ENCODE measurements at places on chromosomes 16 and 17.

GRCh38 chr17:77480509-77481215, 339.9 kb downstream of the SEC14L1 start:
- no peak for DNase-seq

DNA sequence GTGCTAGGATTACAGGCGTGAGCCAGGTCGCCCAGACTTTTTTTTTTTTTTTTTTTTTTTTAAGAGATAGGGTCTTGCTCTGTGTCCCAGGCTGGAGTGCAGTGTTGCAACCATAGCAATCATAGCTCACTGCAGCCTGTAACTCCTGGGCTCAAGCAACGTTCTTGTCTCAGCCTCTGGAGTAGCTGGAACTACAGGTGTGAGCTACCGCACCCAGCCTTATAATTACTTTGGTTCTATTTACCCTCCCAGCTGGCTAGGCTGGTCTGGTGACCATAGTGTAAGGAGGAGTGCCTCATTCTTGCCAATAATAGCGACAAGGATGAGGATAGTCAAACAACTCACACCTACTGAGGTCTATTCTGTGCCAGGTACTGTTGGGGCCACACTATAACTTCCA, 39.6 kb upstream of the USP7 start:
- no peak for DNase-seq

GRCh38 chr16:48110982-48111381, 44.8 kb downstream of the ABCC12 start:
- DNase-seq, result no peak

- no peak for DNase-seq
These were observed 60.2 kb downstream of the TEX2 start for GRCh38 chr17:64202683-64203344.

- no peak for DNase-seq
These were observed 322.4 kb downstream of the GRIN2A start for GRCh38 chr16:9859701-9860327.

- no peak for DNase-seq
These were observed 10.7 kb downstream of the CRHR1 start for GRCh38 chr17:45794840-45795239.

GRCh38 chr17:76417499-76418143, 33.2 kb downstream of the SPHK1 start:
- DNase-seq, result no peak

GRCh38 chr16:23863511-23864422, 28.0 kb downstream of the PRKCB start:
- DNase-seq, result no peak

- DNase-seq, result no peak
These were observed 172.5 kb downstream of the CCDC182 start for GRCh38 chr17:57572600-57572999.

GRCh38 chr16:15950869-15951268, 1.5 kb downstream of the ABCC1 start:
- no peak for DNase-seq

- DNase-seq, result no peak
These were observed 210.7 kb downstream of the STX8 start for GRCh38 chr17:9364837-9365430.

DNA sequence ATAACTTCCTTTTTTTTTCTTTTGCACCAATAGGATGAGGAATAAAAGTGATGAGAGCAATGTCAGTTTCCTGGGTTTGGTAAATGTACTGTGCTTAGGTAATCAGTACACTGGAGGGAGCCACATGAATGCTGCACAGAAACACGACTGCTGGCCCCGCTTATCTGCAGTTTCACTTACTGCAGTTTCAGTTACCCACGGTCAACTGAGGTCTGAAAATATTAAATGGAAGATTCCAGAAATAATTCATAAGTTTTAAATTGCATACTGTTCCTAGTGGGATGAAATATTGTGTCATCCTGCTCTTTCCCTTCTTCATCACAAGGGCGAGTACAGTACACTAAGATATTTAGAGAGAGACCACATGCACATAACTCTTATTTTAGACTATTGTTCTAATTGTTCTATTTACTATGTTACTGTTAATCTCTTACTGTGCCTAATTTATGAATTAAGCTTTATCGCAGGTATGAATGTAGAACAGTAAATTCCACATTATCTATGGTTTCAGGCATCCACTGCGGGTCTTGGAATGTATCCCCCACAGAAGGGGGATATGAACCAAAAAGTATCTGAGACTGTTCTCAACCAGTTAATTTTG, 6.4 kb upstream of the LGALS3BP start:
- no peak for DNase-seq

- no peak for DNase-seq
These were observed 29.0 kb downstream of the XPO6 start for GRCh38 chr16:28182801-28183200.

DNA sequence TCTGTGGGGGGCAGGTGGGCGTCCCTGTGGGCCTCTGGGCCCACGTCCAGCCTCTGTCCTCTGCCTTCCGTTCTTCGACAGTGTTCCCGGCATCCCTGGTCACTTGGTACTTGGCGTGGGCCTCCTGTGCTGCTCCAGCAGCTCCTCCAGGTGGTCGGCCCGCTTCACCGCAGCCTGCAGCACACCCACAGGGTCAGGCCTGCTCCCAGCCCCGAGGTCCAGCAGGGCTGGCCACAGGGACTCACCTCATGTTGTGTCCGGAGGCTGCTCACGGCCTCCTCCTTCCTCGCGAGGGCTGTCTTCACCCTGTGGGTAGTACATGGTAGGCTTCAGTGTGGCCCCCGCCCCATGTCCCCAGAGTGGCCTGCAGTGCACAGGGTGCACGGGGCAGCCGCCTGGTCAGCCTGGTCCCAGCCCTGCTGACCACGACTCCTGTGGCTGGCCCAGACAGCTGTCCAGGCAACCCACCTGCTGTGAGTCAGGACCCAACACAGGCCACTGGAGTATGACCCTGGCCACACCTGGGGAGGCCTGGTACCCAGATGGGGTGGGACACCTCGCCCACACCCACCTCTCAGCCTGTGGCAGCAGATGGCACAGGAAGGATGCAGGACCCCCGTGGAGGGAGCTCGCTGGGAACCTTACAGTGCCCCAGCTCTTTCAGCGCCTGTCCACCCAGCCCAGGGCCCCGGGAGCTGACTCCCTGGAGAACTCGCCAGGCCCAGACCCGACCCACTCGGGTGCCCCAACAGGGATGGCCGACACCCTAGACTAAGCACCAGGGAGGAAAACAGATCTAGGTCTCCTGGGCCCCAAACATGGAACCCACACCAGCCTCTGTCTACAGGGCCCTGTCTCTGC, 23.9 kb upstream of the AATK start:
- DNase-seq, result no peak

DNA sequence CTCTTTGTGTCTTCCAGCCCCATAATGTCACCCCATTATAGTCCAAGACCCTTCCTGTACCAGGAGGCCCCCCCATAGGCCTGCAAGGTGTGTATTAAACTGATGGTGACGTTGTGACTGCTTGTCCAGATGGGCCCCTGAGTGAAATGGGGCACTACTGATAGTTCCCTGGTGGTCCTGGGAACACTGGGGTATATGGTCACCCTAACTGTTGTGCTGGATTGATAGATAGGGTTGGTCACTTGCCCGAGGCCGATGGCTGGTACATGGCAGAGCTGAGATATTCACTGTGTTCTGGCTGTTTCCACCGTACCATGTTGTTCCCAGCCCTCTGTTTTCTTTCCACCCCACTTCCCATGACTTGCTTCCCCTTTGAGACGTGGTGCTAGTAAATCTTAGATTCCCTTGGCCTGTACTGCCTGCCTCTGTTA, 4.3 kb downstream of the CNP start:
- DNase-seq, result no peak

DNA sequence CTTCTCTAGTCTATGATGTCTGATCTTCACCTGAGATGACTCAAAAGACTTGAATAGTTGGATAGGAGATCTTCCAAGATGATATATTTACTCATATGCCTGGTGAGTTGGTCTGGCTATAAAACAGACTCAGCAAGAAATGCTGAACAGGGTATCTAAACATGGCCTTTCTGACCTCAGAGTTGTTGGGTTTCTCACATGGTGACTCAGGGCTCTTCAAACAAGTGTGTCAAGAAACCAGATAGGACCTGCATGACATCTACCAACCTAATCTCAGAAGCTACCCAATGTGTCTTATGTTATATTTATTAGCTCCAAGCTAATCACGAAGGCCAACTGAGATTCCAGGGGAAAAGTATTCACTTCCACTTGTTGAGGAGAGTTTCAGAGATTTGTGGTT, 1477.3 kb downstream of the CDH8 start:
- DNase-seq, result no peak

DNA sequence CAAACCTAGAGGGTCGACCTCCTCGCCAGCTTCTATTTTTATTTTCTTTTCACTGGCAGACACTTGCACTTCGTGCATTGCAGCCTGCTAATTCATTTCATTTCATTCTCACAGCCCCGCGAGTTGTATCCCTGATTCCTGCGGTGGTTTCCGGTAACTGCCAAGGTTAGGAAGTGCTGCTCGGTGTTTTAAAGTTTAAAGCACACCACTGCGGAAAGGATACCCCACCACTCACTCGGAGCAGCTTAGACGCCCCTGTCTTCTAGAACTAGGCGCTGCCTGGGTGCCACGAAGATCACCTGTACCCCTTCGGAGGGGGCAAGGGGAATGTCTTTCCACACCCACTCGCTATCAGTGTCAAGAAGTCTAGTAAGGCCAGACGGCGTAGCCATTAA, 509 bp downstream of the CNEP1R1 start:
- peak; percentile 21 for DNase-seq

DNA sequence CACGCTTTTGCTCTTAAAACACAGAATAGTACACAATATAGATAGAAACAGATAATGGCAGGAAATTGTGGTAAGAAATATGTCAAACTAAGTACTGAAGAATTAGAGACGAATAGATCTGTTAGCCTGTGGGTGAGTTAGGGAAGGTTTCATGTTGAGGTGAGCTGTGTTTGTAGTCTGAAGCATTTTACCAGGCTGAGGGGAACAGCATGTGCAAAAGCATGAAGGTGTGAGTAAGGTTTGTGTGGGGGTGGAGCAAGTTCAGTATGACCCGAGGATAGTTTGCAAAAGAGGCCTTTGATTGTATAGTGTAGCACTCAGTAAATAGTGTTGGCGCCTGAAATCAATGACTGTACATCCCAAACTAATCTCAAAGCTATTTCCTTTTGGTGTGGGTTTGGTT, 13.8 kb downstream of the IGSF6 start:
- no peak for DNase-seq

GRCh38 chr16:19923396-19923795, 38.7 kb upstream of the GPRC5B start:
- no peak for DNase-seq

DNA sequence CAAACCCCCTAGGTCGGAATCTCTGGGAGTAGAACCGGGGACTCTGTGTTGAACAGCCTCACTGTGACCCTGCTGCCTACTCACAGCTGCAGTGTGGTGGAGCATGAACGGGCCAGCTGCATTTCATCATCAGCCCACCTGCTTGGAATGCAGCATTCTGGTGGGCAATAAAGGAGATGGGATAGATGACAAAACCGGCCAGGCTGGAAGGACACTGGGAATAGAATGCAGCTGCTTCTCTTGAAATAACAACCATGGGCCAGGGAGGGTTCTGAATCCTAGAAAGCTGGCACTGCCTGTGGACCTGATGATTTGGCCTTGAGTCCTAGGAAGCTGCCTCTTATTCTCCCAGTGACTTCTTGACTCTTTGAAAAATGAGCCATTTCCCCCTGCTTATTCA, 23.5 kb downstream of the CFAP97D1 start:
- DNase-seq, result no peak

DNA sequence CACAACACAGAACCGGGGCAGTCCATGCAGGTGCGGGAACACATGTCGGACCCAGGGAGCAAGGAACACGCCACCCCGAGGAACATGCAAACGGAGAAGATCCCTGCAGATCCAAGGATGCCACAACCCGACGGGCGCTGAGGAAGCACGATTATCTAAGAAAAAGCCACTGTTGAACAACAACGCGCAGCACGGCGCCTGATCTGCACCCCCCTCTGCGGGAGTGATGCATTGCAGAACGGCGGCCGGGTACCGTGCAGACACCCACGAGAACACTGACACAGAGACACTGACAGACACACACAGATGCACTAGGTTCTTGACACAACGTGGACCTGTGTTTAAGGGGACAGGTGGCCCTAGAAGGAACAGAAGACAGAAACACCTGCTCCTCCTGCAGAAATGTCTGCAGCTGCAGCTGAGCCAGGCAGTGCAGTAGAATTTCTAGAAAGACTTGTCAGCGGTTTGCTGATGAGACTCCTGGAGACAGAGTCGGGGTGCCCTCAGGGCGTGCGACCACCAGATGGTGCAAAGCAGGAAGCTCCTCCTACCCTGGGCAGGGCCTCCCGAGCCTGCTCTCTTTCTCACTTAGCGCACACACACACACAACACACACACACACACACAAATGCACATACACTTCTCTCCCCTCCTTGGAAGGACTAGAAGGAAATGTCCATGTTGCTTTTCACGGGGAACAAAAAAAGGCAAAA, 7.5 kb downstream of the NPTX1 start:
- DNase-seq, result no peak

- DNase-seq, result no peak
These were observed 21.1 kb upstream of the KCNG4 start for GRCh38 chr16:84260766-84261554.

- DNase-seq, result no peak
These were observed 50.0 kb downstream of the RMI2 start for GRCh38 chr16:11395008-11395948.

DNA sequence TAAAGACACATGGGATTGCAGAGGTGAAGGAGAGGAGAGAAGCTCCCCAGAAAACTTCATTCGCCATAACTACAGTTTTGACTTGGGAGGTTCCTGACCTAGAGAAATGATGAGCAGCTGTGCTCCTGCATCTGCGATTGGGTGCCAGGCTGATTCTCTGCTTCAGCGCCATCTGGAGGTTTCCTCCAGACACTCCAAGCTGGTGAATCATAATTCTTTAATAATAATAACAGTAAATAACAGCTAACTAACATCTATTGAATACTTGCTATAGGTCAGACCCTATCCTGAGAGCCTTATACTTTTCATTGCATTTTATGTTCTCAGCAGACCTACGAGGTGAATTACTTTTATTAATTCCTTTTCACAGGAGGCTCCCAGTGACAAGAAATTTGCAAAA, 575.8 kb downstream of the TOX3 start:
- DNase-seq, result no peak

GRCh38 chr16:79805621-79806020, 205.1 kb upstream of the MAF start:
- DNase-seq, result no peak

GRCh38 chr16:54442864-54443263, 156.3 kb upstream of the IRX3 start:
- no peak for DNase-seq
